Left kidney (tissue), 8 donors: ENCODE measurements at places on chromosomes 1 and 21.

GRCh38 chr1:22339237-22339636 is 112.4 kb upstream of the ZBTB40 start:
- no peak for DNase-seq

DNA sequence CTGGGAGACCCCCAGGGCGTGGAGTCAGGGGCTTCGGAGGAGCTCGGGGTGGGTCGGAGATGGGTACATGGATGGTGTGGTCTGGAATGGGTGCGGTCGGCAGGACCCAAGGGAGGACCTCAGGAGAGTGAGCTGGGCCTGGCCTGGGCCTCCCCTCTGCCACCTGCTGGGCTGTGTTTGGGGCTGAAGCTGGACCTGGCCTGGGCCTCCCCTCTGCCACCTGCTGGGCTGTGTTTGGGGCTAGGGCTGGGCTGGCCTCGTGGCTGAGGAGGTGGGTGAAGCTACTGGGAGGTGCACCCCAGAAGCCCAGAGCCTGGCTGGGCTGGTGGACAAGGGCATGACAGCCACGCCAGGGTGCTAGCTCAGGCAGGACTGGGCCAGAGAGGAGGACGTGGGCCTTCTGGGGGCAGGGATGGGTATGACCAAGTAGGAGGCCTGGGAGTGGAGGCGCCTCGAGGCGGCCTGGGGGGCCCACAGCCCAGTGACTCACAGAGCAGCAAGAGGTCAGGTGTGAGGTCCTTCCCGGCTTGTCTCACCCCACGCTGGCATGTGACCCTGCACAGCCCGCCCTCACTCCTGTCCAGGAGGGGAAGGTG is 14.5 kb downstream of the SAMD11 start:
- DNase-seq: no peak

- no peak for DNase-seq
These were observed 22.2 kb downstream of the MPZ start for GRCh38 chr1:161287482-161288054.

GRCh38 chr1:109819906-109820305 is 56.2 kb upstream of the EPS8L3 start:
- no peak for DNase-seq

DNA sequence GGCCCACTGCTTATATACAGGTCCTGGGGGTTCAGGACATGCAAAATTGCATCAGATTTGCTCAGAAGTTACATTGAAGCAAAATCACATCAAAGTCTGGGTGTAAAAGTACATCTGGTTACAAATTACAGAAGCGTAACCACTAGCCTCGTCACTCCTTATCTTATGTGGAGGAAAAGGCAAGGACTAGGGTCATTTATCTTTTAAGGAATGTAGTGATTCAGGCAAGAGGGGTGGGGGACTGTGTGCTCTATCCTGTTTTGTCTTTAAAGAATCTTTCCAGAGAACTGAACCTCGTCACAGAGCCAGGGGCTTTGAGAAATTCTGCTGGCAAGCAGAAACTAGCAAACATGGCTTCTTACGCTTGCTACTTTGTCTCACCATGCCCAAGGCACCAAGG is 61.1 kb upstream of the RAB4A start:
- DNase-seq: no peak

DNA sequence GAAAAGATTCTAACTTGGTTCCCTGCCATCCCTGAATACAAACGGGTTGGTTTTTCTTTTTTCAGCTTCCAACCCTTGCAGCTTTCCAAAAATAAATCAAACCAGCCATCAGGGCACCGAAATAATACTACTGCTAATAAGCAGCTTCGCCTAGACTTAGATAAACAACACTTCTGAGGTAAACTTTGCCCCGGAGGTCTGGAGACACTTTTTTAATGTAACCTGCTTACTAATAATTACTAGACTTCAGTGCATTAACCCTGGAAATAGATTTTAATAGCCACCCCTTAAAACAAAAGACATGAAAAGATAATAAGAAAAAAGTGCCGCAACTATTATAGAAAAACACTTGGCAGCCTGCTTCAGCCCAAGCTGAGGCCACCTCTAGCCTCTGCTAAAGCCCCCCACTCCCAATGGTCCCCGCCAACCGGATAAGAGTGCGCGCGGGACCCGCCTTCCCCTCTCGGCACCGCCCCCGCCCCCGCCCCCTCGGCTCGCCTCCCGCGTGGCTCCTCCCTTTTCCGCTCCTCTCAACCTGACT is 405 bp upstream of the GADD45A start:
- no peak for DNase-seq

DNA sequence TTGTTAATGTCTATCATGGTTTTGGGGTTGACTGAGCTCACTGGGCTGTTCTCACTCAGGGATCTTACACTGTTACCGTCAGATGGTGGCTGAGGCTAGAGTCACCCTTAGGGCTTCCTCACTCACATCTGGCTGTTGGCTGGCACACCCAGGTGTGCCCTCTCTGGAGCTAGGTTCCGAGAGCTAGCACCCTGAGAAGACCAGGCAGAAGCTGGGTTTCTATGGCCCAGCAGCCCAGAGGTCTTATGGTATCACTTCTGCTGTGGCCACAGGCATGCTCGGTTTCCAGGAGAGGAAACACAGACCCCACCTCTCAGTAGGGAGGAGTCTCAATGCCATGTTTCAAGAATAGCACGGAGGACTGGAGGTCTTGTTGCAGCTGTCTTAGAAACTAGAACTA is 20.7 kb upstream of the KIF1B start:
- DNase-seq: no peak

DNA sequence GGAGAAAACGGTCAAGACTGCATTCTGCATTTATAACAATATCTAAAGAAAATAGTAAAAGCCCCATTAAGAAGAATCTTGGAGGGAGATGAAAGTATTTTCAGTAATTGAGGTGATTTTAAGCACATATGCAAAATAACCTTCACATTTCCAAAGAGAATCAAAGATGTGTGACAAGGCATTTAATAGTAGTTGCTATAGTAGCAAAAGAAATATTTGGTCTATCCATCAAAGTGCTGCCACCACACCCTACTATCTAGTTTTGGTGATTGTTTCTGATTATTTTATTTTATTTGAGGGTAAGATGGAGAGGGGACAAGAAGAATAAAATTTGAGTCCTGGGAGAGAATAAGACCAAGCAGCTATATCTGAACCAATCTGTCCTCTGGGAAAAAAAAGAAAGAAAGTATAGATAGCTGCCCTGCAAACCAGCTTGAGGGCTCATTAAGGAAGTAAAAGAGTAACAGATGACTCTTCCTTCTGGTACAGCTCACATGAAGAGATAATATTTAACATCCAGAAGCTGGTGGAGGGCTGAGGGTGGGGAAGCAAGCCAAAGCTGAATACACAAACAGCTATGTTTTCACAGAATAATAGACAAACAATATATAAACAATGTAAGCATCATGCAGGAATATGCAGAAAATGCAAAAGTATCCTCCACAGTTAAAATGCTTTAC is 47.2 kb upstream of the RASAL2 start:
- DNase-seq: no peak

DNA sequence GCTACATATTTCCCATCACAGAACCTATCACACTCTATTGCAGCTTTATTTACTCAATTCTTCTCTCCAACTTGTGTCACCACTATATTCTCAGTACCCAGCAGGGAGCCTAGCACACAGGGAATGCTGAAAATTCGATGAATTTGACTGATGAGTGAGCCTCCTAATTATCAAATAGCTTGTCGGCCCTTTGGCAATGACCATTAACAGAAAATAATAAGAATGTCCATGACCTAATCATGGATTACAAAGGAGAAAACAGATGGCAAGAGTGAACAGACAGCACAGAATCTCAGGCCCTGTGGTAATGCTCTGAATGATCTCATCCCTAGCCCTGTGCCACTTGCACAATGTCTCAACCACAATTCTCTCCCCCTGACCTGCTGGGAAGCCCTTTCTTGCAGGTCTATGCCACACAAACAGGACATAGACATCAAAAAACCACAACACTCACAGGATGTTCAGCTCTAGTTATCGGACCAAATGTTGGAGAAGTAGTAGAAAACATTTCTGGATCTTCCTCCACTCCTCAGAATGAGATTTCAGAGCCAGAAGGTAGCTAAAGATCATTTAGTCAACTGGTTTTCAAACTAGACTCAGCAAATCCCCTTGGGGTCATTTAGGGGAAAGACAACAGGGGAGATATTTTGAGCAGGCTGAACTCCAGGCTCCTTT is 68.4 kb downstream of the LUZP1 start:
- no peak for DNase-seq

DNA sequence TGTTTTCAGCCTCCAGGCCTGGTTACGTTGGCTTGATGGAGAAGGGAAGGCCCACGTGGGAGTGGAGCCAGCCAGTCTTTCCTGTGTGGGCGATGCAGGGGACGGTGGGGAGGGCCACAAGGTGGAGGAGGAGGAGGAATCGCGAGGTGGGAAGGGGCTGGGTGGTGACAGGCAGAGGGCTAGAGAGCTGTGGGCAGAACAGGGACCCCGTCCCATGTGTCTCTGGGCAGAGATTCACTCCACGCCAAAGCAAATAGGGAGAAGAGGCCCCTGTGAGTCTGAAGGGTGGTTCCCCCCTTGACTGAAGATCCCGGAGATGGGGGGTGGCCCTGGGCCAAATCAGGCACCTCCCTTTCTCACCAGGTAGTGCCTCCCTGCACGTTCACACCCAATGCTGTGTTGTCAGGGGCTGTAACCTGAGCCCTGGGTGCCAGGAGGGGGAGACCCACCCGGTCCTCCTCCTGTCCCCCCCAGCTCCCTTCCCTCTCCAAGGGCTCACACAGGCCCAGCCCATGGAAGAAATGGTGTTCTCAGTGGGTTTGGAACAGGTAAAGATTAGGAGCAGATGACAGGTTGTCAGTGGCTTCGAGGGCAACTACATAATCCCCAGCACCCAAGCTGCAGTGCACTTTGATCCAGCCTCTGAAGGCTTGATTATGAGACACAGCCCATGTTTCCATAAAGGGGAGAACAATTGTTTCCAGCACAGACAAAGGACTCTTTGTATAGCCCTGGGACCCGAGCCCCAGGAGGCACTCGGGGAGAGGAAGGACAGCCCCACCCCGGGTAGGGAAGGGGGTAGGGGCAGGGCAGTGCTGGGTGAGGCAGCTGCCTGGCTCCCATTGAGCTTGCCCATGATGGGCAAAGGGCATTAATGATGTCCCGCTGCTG is 37.7 kb upstream of the GPR37L1 start:
- no peak for DNase-seq

GRCh38 chr1:241536304-241536703 is 4.1 kb downstream of the KMO start:
- DNase-seq: no peak

DNA sequence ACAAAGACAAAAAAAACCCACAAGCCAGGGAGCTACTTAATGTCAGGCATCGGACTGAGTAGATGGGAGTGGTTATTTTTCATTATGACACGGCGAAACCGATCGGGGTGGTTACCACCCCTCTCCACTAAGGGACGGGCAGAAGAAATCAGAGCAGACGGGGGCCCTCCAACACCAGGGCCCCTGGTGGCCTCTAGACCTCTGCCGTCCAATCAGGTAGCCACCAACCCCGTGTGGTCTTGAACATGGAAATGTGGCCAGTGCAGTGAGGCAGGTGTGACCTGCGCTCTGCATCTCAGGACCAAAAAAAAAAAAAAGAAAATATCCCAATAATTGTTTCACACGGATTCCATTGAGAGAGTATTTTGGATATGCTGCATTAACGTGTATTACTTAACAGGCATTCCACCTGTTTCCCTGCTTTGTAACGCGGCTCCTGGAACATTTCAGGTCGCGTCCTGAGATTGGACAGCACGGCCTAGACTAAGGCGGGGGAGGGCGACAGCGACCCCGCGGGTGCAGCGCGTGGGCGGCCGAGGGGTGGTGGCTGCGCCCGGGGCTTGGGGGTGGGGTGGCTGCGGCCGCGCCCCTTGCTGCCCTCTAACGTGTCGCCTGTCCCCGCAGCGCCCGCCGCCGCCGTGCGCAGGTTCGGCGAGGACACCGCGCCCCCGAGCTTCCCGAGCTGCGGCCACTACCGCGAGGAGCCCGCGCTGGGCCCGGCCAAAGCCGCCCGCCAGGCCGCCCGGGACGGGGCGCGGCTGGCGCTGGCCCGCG is 48.3 kb downstream of the SIM2 start:
- no peak for DNase-seq

GRCh38 chr1:25485536-25486411 is 55.1 kb downstream of the MACO1 start:
- no peak for DNase-seq

DNA sequence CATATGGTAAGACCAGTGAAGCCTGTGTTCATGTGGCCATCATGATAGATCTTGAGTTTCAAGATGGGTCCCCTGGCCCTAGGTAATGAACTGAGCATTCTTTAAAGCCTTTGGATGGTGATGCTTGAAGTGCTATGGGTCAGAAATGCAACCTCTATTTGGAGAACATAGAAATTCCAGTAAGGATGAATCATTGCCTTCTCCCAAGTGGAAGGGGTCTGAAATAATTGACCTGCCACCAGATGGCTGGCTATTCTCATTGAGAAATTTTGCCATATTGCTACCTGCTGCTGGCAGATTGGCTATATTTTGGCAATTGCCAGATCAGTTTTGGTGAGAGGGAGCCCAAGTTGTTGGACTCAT is 739 bp upstream of the IFI6 start:
- no peak for DNase-seq

DNA sequence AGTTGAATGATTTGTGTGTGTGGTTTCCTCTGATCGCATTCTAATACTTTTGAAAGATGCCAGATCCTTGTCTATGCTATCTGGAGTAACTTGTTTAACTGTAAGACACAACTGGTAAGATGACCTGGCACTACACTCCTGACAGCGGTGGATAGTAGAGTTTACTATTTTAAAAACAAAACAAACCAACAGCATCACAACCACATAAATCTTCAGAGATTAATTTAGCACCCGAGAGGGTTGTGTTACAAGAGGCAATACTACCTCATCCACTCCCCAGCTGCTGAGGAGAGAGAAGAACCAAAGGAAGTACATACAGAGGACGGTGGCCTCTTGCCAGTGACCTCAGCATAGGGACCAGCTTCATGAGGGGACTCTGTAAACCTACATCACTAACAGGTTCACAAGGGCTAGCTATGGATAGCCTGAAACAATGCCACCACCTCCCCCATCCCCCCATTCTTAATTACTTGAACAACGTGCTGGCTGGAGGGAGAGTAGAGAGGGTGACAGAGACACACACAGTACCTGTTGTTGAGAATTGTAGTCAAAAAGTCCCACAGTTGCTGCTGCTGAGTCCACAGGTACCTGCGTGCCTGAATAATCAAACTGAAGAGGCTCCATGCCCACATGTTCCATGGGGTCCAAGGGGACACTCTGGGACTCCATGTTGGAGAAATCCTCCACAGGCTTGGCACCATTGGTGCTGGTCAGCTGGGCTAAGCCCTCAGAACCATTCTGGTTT is 73.5 kb downstream of the PUM1 start:
- peak; percentile 26 for DNase-seq

GRCh38 chr1:18829671-18830070 is 29.8 kb downstream of the TAS1R2 start:
- no peak for DNase-seq

GRCh38 chr1:51581238-51581637 is 35.7 kb upstream of the OSBPL9 start:
- no peak for DNase-seq

- DNase-seq: no peak
These were observed 30.4 kb downstream of the CDC14A start for GRCh38 chr1:100382657-100383056.
